Karpas-422 (cell line): ENCODE measurements at places on chromosomes 5 and 9.

- no peak for DNase-seq
These were observed 61.4 kb downstream of the SERINC5 start for GRCh38 chr5:80194468-80194867.

DNA sequence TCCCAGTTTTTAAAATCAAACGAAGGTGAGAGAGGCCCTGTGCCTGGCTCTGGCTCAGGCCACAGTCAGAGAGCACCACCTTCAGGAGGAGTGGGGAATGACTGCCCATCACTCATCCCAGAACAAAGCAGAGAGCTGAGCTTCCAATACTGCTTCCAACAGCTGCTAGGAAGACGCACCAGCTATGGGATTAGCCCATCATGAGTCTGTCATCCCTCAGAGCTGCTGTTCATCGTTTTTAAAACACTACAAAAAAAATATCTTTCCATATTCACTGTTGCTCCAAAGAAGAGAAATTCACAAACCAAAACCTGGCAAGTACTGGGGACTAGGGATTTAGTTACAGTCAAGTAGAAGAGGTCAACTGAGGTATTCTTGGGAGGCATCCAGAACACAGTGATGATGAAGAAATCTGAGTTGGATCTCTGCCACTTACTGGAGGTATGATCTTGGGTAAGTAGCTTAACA lies 102.4 kb downstream of the CDK5RAP2 start:
- DNase-seq, result peak; percentile 72

GRCh38 chr9:21549251-21549765 lies 67.2 kb upstream of the IFNE start:
- no peak for DNase-seq

DNA sequence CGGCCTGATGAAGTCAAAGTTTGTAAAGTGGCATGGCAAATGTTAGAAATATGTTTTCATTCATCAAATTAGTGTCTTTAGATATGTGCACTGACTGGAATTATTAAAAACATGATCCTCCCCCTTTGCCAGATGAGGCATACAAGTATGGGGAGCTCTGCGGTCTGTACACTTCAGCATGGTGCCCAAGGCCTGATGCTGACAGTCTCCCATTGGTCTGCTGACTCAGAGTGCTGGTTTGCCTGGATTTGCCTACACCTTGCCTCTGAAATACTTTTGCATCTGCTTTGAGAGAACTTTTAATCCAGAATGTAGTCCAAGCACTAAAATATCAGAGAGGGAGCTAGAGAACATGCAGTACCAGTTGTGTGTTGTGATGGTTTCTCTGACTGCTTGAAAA lies 354.3 kb upstream of the ACTBL2 start:
- no peak for DNase-seq

- DNase-seq, result no peak
These were observed 465.7 kb upstream of the RGMB start for GRCh38 chr5:98307811-98308210.

- DNase-seq, result no peak
These were observed 21.0 kb downstream of the RALGPS1 start for GRCh38 chr9:126935630-126936029.

DNA sequence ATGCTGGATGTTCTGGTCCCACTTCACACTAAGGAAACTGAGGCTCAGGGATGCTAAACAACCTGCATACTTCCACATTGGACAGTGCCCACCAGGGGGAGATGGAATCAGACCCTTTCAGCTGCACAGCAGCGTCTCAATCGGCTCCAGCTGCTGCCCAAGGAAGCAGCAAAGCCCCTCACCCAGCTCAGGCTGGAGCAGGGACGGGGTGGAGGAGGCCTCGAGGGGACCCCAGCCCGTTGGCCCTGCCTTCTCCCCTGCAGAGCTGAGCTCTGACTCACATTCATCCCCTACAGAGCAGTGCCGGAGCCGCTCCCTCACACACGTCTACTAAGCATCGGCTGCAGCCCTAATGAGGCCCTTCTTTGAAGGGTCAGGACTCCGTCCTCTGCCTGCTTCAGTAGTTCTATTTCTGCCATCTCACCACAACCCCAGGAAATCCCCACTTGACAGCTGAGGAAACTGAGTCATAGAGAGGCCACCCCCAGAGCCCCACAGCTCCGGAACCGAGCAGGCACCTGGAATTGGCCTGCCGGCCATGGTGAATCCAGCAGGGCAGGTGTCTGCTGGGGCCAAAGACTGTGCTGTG lies 21.5 kb upstream of the SUSD3 start:
- no peak for DNase-seq

GRCh38 chr5:172721455-172722326 lies 49.3 kb downstream of the DUSP1 start:
- no peak for DNase-seq

DNA sequence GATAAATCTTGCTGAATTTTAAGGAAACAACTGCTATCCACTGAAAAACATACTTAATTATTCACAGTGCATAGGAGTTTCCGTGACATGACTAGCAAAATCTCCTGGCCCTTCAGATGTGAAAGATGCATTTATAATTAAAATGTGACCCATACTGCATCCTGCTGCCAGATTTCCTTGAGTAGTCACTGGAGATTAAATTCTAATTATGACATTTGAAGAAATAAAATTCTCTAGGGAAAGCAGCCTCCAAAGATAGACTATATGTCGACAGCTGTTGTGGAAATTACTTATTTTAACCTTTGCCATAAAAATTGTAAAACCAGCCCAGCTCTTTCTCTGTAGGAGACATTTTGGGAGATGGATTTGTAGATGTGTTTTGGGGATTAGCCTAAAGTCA lies 193.6 kb upstream of the SMC2 start:
- DNase-seq, result no peak

DNA sequence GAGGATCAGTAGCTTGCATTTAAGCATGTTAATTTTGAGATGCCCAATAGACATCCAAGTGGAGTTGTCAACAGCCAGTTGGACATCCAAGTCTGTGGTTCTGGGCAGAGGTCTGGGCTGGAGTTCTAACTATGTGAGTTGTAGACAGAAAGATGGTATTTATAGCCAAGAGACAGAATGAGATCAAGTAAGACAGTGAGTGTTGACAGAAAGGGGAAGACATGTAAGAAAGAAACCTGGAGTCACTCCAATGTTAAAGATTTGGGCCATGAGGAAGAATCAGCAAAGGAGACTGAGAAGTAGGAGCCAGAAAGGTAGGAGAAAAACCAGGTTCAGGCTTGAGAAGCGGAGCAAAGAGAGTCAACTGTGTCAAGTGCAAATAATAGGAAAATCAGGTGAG lies 95.5 kb upstream of the PUM3 start:
- no peak for DNase-seq

- DNase-seq, result no peak
These were observed 265.4 kb upstream of the KLF9 start for GRCh38 chr9:70679845-70680244.

DNA sequence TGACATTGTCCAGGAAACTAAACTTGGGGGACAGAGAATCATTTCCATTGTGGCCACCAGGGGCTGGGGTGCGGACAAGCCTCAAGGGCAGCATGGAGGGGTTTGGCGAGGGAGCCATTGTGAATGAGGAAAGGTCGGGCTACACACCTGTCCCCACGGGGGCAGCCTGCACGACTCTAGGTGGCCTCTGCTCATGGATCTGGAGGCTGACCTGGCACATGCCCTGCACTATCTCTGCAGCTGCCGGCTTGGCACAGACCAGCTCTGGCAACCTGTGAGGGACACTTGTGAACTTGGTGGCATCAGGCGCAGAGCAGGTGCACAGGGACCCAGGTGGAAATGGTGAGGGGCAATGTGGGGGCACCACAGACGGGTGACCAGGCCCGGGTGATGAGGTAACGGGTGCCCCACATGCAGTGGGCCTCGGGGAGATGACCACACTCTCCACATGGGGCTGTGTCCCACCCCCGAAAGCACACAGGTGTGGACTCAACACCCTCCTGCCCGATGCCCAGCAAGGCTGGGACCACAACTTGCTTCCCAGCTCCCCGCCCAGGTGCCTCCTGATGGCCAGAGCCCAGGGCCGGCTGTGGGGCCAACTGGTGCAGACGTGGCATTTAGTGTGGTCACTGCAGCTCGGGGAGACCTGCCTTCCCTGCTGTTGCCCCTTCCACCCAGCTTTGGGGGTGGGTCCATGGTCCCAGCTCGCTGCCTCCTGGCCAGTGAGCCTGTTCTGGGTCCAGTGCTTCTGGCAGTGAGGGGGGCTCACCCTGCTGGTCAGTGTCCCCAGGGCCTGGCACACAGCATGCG lies 60.9 kb upstream of the UBAC1 start:
- DNase-seq, result no peak

DNA sequence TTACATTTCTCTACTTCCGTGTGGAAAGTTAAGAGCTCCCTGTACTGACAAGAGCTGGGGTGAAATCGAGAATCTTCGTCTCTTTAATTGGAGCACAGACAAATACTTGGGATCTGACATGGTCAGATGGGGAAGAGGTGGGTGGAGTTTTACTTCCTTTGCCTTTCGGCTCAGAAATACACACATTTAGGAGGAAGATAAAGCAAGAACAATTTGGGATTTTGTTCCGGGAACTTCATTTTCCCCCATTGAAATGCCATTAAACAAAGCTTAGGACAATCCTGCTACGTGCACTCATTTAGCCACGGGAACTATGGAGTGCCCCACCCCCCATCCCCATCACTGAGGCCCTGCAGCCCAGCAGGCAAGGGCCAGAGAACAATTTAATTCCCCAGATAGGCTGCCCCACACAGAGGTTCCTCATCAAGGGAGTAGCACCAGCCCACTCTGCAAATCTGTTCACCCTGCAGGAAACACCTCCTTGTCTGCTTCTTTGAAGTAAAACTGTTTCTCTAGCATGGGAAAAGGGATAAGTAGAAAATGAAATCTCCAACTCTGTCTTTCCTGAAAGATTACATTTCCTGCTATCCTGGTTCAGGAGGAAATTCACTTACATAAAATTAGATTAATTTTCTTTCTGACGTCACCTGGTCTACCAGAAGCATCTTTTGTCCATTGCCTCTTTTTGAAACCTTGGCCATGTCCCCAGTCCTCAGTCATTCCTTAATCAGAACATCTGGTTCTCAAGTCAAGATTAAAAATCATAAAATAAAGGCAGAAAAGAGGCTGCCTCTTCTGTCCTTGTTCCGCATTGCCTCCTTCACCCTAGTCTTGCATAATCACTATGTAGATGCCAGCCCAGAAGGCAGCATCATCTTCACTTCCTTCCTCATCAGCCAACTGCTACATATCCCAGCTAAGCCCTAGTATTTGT lies 206.4 kb downstream of the ENC1 start:
- DNase-seq, result no peak

- DNase-seq, result no peak
These were observed 119.4 kb downstream of the SPOCK1 start for GRCh38 chr5:137379555-137380286.

GRCh38 chr5:174719793-174720611 lies 4.4 kb upstream of the MSX2 start:
- DNase-seq, result no peak

- DNase-seq, result no peak
These were observed 65.3 kb upstream of the NTRK2 start for GRCh38 chr9:84604223-84604622.

DNA sequence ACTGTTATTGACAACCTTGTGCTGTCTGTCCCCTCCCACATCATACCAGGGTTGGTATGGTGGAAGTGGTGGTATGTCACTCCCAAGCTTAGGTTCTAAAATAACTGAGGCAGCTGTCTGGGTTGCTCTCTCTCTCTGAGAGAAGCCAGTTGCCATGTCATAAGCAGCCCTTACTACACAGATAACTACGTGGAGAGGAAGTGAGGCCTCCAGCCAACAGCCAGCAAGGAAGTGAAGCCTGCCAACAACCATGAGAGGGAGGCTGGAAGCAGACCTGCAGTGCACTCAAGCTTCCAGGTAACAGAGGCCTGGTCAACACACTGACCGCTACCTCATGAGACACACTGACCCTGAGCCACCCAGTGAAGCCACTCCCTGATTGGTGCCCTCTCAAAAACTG lies 18.6 kb downstream of the CTNNAL1 start:
- no peak for DNase-seq

DNA sequence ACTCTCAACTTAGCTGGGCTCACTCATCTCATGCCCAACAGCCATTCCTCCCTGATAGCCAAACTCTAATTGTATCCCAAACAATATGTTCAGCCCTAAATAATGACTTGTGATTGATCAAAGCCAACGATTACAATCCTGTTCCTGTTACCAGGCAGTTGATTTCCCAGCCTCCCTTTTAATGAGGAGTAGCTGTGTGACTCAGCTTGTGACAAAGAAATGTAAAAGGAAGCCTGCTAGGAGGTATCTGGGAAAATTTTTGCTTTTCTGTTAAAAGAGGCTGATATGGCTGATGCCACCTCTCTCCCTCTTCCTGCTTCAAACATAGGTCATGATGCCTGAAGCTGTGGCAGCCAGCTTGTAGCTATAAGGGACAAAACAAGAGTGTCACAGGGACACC lies 19.6 kb upstream of the ENC1 start:
- no peak for DNase-seq

GRCh38 chr5:148827723-148828122 lies 1.3 kb downstream of the ADRB2 start:
- peak; percentile 71 for DNase-seq

DNA sequence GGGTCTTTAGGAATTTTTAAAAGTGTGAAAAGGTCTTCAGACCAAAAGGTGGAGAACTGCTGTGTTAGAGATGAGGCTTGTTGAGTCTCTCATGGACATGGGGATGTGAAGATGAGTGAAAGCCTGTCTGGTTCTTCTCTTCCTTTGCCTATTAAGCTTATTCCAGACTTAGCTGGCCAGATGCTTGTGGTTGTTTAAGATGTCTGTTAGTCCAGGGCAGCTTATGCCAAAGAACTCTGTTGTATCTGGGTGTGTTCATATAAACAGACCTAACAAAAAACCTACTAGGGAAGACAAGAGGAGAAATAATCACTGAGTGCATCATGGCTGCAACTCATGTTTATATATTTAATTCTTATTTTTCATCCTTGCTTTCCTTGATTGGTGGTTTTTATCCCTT lies 57.5 kb upstream of the NCS1 start:
- no peak for DNase-seq

DNA sequence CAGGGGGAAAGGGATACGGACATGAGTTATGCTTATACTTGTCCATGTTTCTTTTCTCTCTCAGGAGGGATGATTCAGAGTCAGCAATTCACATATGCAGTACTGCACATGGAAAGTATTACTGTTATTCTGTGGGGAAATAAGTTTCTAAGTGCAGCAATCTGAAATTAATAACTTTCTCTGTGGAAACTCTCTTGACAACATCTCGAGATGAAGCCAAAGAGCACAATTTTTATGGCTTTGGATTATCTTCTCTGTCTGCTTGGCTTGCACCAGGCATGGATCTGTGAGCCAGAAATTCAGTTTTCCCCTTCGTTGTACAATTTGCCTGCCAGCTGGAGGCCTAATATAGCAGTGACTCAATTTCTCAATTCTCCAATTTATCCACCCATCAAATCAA lies 2.5 kb upstream of the NDFIP1 start:
- DNase-seq, result no peak

DNA sequence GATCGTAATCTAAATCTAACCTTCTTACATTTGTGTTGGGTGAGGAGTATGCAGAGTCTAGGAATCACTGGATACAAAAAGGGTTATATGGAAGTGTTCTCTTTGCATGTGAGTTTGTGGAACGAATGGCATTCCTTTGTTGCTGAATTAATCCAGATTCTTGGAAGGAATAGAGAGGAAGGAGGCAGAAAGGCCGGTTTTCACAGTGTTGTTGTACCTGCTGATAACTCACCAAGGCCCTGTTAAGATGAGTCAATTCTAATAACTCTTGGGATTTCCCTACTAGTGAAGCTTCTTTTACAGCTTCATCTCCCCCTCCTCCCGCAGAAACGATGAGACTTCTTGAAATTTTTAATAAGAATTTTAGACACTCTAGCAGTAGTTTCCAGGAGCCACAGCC lies 84.0 kb downstream of the ZSWIM6 start:
- no peak for DNase-seq
